ENCODE measurements at places on chromosomes 2 and 18. TPM values are rescaled to one million over a fixed set of nuclear protein-coding genes. Genes with fewer than 3 reads are reported as not detected.

ARHGAP28 gene
- 72.0 TPM for polyA plus RNA-seq

MC5R gene
- 0.31 TPM for polyA plus RNA-seq

IL36RN gene
- polyA plus RNA-seq = not detected

GKN1 gene
- not detected for polyA plus RNA-seq

KHK gene
- polyA plus RNA-seq = 54.9 TPM

SNED1 gene
- 6.2 TPM for polyA plus RNA-seq

MLPH gene
- 1.5 TPM for polyA plus RNA-seq

CDK15 gene
- 0.91 TPM for polyA plus RNA-seq

HOXD10 gene
- polyA plus RNA-seq = 118 TPM

SMYD1 gene
- polyA plus RNA-seq = 0.18 TPM

MYOM1 gene
- 7.4 TPM for polyA plus RNA-seq

ST6GAL2 gene
- 19.2 TPM for polyA plus RNA-seq

CPLX4 gene
- polyA plus RNA-seq = 0.11 TPM

SLC4A5 gene
- 1.4 TPM for polyA plus RNA-seq

ELAC1 gene
- polyA plus RNA-seq = 16.3 TPM

ANKRD62 gene
- not detected for polyA plus RNA-seq

Data from right renal cortex interstitium (tissue), 3 donors.